CD4-positive, alpha-beta T cell treated with Interleukin-15 for 1 hour (primary cell): ENCODE measurements at places on chromosomes 5 and 9.

DNA sequence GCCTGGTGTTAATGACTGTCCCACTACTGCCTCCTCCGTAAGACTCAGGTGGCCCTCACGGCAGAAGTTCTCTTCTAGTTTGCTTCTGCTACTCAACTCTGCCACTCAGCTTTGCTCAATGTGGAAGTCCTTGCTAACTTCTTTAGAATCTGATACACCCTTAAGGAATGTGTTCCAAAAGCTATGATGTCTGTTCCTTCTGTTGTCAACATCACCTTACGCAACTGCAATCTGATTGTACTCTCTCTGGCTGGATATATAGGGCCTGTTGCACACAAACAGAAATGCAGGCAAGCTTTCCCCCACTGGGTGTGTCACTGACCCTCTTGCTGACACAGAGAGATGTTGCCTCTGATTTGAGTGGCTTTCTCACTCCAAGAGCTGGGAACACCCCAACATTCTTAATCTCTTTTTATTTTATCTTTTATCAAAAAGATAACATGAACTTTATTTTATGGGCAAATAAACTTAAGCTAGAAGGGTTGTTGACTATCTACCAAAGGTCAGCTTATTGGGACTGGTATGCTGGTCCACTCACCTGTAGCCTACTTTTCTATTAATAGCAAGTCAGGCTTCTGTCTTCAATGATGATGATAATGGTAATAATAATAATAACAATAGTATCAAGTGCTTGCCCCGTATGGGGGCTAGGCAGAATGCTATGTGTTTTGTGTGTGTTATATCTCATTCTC lies 25.2 kb downstream of the TMEM252 start:
- DNase-seq, result no peak

- DNase-seq, result no peak
These were observed 72.2 kb downstream of the LHFPL2 start for GRCh38 chr5:78576376-78576775.

GRCh38 chr9:131714161-131714646 lies 25.7 kb downstream of the RAPGEF1 start:
- DNase-seq, result no peak

GRCh38 chr9:71793386-71794105 lies 25.2 kb upstream of the CEMIP2 start:
- no peak for DNase-seq

DNA sequence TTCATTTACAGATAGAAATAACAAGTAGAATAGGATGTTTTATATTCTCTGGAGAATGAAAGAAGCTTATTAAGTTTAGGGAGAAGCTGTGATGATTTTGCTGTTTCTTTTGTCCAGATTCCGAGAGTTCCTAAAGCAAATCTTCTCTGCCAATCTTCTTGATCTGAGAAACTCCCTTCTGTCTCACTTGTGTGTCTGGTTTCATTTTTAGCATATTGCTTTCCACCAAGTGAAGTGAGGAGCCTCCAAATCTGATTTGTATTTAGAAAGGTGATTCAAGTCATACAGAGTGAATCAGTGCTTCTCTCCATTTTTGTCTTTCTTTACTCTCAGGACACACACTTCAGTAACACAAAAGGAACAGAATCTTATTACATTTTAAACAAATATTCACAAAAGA lies 48.4 kb downstream of the STX17 start:
- no peak for DNase-seq

GRCh38 chr5:35664584-35664983 lies 46.9 kb downstream of the SPEF2 start:
- DNase-seq, result no peak

DNA sequence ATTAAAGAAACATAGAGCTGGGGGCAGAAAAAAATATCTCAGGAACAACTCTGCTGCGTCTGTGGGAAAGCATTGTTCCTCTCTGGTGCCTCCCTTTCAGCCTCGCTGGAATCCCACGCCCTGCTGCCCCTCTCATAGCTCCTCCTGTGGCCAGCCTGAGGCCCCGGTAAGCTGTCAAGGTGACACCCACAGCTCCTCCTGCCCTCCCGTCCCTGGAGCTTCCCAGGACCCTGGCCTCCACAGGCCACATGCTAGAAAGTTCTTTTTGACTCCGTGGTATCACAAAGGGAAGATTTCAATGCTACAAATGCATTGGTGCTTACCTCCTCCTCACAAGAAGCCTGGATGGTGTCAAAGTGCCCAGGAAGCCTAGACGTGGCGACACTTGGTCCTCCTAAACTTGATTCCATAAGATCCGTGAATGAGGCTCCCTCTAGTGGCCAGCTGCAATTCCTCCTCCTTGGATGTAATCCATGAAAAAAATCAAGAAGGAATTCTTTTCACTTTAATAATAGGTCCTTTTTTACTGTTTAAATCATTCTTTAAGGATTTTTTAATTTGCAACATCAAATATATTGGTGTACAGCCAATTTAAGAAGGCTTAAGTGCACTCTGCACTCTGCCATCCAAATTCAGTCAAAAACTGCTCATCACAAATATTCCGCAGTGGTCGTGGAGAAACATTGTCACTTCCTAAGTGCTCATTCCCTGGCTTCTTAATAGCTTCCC lies 104.9 kb downstream of the CFAP90 start:
- no peak for DNase-seq

- DNase-seq, result no peak
These were observed 819.4 kb downstream of the NR2F1-AS1 start for GRCh38 chr5:92761585-92761984.

- no peak for DNase-seq
These were observed 98.4 kb downstream of the TARS1 start for GRCh38 chr5:33539212-33539611.

DNA sequence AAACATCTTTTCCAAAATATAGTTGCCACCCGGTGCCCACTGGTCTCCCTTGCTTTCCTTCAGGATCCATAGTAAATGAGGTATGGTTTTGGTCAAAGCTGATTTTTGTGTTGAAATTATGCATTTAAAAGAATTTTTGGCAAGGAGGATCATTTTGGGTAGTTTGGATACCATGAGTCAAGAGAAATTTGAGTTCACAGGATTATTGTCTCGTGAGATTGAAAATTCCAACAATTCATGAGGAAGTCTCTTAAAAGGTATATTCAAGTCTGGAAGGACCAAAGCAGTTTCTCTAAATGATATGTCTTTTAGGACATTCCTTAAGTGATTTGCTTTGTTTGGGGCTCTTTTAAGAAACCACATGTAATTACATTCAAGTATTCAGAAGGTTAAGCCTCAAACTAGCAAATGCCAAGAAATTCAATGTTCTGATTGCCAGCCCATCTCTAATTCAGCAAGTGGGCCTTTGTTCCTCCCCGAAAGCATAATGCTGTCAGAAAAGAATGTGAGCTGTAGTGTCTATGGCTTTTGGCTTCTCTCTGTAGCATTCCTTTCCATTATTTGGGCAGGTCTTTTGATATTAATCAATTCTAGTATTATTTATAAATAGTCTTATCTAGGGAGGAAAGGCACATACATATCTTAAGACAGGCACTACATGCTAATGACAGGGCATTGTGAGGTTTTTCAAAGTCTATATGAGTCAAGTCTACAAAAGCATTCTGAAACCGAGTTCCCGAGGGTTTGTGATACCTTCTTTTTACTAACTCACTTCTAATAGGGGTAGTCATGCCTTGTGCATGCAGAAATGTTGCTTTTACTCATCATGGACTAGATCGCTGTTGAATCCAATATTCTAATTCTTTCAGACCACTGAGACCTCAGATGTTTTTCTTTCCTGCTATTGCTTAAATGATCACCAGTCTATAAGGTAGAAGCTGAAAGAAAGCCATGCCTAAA lies 453.9 kb downstream of the ENC1 start:
- no peak for DNase-seq
